ENCODE measurements at places on chromosomes 7 and 10.

DNA sequence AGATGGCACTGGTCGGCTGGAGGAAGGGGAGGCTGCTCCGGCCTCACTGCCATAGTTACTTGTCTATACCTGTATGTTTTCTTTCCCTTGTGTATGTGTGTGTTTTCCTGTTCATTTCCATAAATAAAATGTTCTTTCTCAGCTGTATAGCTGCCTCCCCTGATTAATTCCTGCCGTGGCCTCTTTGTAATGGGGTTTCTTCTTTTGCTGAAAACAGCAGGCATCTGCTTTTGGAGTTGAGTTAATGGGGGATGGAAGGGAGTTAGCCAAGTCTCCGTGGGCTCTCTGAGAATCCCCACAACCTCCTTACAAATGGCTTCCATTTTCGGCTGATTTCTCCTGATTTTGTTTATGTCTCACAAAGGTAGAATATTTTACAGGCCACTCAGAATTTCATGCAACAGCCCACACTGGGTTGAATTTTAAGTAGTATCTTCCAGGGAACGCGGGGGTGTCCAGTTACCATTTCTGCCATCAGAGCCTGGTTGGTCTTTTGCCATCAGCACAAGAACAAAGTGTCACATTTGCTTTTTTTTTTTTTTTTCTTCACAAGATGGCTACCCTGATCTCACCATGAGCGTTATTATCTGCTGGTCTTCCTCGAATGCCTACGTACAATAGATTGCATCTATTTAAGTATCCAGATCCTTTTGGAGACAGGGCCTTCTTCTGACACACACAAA, 88.1 kb upstream of the NRP1 start:
- DNase-seq = no peak

GRCh38 chr7:92131764-92132330, 2.4 kb downstream of the CYP51A1 start:
- DNase-seq = no peak

DNA sequence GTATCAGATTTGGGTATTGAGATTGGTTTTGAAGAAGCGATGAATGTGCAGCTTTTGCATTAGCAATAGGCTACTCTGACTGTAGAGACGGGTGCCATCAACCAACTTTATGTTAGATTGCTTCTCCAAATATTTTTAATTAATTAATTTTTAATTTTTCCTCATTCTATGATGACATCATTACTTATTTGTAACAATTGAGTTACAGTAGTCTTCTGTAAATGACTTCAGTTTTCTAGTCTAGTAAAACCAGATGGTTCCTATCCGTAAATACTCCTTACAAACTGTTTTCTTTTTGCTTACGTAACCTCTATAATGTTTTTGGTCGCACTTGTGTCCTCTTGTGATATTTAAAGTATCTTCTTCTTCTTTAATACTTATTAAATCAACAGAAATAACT, 118.1 kb downstream of the ZNF736 start:
- no peak for DNase-seq

- DNase-seq = no peak
These were observed 112.8 kb upstream of the RAB18 start for GRCh38 chr10:27391325-27391724.

GRCh38 chr10:70480239-70480861, 1.8 kb downstream of the PALD1 start:
- no peak for DNase-seq

DNA sequence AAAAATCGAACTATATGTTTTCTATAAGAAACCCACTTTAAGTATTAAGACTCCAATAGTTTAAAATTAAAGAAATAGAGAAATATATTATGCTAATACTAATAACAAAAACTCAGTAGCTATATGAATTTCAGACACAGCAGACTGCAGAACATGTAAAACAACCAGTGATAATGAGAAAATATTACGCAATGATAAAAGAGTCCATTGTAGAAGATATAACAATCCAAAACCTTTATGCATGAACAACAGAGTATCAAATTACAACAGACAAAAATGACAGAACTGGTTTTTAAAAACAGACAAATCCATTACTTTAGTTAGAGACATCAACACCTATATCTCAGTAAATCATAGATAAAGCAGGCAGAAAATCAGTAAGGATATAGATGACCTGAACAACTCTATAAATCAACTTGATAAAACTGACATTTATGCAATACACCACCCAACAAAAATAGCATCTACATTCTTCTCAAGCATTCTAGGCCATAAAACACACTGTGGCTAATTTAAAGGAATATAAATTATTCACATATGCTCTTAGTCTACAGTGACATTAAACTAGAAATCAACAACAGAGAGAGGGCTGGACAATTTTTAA, 669.5 kb upstream of the GHITM start:
- DNase-seq = no peak

GRCh38 chr10:29543715-29544114, 91.1 kb downstream of the SVIL start:
- DNase-seq = no peak

- DNase-seq = no peak
These were observed 36.5 kb downstream of the SH3PXD2A start for GRCh38 chr10:103818765-103819374.

GRCh38 chr10:104234934-104235333, 2.8 kb upstream of the CFAP43 start:
- DNase-seq = no peak

- no peak for DNase-seq
These were observed 192.8 kb upstream of the PRSS58 start for GRCh38 chr7:142450695-142451094.

- peak; percentile 67 for DNase-seq
These were observed 206.8 kb upstream of the LYZL1 start for GRCh38 chr10:29081951-29082685.

DNA sequence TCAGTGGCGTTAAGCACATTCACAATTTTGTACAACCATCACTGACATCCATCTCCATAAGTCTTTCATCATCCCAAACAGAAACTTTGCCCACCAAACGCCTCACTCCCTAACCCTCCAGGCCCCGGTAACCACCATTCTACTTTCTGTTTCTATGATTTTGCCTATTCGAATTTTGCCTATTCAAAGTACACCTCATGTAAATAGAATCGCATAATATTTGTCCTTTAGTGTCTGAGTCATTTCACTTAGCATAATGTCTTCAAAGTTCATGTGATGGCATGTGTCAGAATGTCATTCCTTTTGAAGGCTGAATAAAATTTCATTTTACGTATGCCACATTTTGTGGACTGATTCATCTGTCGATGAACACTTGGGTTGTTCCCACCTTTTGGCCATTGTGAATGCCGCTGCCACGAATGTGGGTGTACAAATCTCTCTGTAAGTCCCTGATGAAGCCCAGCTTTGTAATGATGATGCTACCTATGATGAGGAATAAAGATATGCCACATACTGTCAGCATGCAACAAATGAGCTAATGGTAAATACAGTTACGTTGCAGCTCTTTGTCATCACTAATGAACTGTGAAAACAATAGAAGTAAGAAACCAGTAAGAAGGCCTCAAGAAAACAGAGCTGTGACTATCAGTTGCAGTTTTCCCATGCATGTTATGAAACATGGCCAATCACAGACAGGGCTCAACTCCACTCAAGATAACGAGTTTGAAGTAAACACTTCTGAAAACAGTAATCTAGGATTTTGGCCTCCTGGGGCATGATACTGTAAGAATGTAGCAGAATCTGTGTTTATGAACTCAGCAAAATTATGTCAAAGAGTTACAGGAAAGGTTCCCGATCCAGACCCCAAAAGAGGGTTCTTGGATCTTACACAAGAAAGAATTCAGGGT, 120.0 kb downstream of the ADAM12 start:
- DNase-seq = no peak

- DNase-seq = no peak
These were observed 7.2 kb downstream of the DEPP1 start for GRCh38 chr10:44971434-44971833.

GRCh38 chr7:135333200-135333599, 99.6 kb downstream of the STRA8 start:
- DNase-seq = no peak

DNA sequence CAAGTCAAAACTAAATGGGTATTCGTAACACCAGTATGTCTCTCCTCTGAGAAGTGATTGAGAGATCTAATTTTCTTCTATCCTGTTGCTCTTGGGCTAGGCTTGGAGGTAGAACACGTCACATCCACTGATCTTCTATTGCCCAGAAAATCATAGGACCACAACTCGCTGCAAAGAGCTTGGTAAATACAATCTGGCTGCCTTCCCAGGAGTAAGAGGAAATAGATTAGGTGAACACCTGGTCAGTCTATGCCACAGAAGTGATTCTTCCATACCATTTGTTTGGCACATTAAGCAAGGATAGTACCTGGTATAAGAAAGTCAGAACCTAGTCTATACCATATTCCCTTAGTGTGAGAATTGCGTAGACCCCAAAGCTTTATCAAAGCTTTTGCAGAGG, 129.3 kb upstream of the PHYHIPL start:
- DNase-seq = no peak

DNA sequence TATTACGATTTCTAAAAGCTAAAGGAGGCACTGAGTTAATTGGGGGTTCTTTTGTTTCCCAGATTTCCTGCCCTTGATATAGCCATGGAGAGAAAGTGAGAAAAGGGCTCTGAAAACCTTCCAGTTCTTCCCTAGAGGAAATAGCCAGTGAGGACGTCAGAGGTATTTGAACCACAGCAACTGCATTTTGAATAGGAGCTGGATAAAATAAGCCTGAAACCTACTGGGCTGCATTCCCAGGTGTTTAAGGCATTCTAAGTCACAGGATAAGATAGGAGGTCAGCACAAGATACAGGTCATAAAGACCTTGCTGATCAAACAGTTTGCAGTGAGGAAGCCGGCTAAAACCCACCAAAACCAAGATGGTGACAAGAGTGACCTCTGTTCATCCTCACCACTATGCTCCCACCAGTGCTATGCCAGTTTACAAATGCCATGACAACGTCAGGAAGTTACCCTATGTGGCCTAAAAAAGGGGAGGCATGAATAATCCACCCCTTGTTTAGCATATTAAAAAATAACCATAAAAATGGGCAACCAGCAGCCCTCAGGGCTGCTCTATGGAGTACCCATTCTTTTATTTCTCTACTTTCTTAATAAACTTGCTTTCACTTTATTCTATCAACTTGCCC, 85.1 kb upstream of the FRMD4A start:
- no peak for DNase-seq

DNA sequence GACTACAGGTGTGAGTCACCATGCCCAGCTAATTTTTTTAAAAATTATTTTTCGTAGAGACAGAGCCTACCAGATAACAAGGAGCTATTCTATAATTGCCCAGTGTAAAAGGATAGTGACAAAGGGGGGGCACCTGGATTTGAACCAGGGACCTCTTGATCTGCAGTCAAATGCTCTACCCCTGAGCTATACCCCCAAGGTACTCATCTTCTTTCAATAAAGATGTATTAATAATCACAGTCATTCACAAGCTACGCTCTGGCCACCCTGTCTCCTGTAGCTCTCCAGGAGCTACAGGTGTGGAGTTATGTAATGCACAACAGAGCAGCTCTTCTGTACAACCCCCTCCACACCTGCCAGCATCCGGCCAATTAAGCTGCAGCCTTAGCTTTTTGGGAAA, 83.5 kb downstream of the ZNF777 start:
- no peak for DNase-seq

Measured in amygdala (tissue), 56 donors.